Stimulated activated CD4-positive, alpha-beta T cell treated with anti-CD3 and anti-CD28 coated beads, TNF-alpha, amount 100 ng/mL, for 24 hours (primary cell): ENCODE measurements at places on chromosomes 5 and 9.

- DNase-seq, result no peak
Measured at GRCh38 chr5:138541511-138542179, 1.4 kb downstream of the ETF1 start.

DNA sequence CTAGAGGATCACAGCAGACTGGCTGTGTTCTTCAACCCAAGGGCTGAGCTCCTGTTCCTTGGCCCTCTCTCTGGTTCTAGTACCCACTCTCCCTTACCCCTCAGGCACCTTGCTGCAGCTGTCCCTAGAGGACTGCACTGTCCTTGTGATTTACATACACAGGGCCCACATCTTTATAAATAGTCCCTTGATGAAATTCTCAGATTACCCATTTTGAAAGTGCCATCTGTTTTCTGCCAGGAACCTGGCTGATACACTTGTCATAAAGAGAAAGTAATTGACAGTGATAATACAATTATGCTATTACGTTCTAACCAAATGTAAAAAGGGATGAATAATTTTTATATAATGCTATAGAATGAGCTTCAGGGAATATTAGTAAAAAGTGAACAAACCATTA is 16.5 kb upstream of the SPARC start:
- no peak for DNase-seq

DNA sequence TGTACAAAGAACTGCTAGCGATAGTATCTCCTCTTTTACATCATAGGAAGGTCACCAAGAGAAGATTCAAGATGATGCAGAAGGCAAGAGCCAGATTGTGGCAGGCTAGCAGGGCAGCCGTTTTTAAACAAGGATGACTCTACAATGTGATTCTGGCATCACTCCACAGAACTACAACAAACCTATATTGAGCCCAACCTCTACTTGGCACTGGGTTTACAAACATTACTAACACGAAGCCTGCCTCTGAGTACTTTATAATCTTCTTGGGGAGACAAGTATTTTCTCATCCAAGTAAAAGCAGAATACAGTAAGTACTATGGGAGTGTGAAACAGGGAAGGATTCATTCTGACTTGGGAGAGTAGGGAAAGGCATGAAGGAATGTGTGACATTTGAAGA is 448.6 kb downstream of the ZNF608 start:
- DNase-seq, result no peak

DNA sequence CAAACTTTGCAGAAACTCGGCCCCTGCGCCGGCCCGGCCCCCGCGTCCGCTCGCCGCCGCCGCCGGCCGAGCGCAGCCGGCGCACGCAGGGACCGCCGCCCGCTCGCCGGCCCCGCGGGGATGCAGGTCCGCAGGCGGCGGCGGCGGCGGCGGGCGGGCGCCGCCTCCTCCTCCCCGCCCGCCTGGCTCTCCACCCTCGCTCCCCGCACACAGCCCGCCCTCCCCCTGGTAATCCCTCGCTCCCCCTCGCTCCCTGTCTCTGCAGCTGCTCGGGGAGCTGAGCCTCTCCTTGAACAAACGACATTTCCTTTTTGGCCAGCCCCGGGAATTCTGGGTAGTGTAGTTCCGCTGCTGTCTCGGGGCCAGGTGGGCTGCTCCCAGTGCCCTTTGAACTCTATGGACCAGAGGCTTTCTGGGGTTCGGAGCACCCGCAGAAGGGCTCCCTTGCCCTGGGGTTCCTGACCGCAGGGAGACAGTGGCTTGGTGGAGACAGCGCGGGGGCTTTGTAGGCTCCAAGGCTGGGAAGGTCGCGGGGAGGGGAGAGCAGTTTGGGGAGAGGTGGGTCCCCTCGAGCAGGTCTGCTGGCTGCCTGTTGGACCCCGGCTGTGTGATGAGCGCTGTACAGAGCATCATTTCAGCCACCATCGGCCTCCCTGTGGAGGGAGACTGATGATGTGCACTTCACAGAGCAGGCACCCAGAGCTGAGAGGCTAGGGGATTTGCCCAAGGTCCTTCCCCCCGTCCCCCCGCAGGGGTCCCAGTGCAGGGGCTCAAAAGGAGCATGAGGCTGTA is 1.8 kb upstream of the FAM78A start:
- DNase-seq, result peak; percentile 53

DNA sequence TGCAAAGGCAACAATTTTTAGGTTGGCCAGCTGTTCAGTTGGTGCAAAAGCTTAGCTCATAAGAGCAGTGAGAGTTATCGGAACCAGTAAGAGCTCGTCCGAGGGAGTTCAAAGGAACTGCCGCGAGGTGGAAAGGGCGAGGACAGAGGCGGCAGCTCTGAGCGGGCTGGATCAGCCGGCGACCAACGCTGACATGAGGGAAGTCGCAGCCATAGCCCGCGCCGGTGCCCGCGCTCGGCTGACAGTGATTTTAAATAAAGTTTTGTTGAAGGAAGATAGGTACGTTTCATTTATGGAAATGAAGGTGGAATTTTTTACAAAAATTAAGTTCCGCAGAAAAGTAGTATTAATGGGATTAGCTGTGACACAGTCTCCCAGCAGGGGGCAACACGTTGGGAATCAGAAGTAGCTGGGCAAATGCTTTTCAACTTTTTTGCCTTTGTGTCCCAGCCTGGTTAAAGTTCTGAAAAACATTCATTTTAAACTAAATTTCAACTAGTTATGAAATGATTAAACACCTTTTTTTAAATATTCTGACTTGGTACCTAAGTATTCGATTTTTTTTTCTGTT is 43.2 kb downstream of the FBXO4 start:
- no peak for DNase-seq

DNA sequence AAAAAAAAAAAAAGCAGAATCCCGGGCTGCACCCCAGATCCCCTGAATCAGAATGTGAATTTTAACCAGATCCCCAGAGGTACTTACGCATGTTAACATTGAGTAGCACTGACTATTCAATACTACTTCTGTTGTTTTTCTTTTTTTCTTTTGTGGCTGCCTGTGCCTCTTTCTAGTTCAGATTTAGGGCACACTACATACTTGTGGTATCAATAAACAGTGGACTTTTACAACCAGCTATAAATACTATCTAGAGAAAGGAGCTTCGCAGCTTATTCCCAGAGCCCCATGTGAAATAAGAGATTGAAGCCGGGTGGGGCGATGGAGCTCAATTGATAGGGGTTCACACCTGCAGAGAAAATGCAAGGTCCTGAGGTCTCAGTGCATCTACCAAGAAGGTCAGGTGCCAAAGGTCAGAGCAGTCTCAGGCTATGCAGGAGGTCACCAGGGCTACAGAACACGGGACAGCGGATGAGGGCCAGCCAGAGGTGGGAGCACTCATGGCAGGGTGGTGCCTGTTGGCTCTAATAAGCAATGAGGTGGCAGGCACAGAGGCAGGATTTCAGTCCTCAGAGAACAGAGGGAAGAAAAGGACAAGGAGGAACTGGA is 22.3 kb downstream of the WWC1 start:
- DNase-seq, result no peak

GRCh38 chr5:1471997-1472963 is 27.0 kb upstream of the SLC6A3 start:
- no peak for DNase-seq

- DNase-seq, result no peak
Measured at GRCh38 chr9:71765693-71766092, 2.6 kb downstream of the CEMIP2 start.

DNA sequence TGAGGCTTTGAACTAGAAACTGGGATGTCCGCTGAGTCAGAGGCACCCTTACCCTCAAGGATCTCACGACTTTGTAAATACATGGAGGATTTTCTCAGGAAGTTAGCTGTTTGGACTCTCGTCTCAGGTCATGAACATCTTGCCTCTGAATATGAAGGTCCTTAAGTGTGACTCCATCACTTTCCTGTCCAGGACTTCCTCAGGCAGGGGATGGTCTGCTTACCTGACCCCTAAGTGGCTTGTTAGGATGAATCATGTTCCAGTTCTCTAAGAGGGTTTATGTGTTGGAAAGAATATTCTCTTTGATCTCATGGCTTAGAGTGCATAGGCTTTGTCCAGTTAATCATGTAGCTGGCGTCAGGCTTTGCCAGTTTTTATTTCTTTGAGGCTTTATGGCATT is 511.7 kb upstream of the KLF4 start:
- DNase-seq, result no peak

GRCh38 chr9:136762221-136762691 is 2.1 kb downstream of the LCN15 start:
- DNase-seq, result no peak

GRCh38 chr5:87147441-87147840 is 120.2 kb upstream of the RASA1 start:
- DNase-seq, result no peak

GRCh38 chr5:6076341-6077239 is 301.8 kb downstream of the MED10 start:
- no peak for DNase-seq

- DNase-seq, result no peak
Measured at GRCh38 chr5:119356612-119357188, 881 bp downstream of the TNFAIP8 start.

GRCh38 chr9:115672477-115673316 is 480.9 kb upstream of the PAPPA start:
- no peak for DNase-seq

DNA sequence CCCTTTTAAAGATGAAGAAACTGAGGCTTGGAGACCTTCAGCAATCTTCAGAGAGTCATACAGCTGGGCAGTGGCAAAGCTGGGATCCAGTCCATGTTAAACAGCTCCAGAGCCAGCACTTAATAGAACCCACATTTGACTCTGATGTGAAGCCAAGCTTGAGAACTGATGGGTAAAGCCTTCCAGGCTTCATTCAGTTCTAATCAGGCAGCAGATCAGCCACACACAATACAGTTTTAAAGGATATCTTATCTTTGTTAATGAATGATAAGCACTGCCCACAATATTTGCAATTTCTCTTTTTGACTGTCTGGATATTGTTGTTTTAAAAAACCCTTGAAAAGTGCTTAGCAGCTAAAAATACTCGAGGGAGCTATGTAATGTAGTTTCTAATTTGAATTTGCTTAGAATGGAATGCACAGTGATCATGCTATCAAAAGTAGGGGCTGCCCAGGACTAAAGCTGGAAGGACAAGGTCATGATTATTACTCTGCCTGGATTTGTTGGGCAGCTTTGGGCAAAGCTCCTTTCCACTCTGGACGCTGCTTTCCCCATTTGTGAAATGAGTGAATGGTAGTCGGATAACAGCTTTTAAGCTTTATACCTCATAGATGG is 31.3 kb upstream of the HTR4 start:
- no peak for DNase-seq

DNA sequence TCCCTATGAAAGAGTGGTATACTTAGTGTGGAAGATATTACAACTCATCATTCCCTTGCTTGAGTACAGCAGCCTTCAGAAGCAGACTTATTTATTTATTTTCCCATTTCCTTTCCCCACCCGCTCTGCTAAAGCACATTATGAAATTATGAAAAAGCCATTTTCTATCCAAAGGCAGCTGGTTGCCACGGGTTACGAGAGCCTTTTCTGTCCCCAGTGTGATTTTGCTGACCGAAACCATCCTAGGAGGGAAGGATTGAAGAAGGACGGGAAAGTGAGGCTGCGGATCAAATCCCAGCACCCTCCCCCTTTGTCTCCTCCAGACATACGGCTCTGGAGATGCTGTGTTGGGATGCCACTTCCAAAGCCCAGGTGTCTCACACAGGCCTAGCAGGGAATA is 246.9 kb downstream of the TLR4 start:
- no peak for DNase-seq

GRCh38 chr5:38424148-38425060 is 132.0 kb downstream of the LIFR start:
- DNase-seq, result no peak

DNA sequence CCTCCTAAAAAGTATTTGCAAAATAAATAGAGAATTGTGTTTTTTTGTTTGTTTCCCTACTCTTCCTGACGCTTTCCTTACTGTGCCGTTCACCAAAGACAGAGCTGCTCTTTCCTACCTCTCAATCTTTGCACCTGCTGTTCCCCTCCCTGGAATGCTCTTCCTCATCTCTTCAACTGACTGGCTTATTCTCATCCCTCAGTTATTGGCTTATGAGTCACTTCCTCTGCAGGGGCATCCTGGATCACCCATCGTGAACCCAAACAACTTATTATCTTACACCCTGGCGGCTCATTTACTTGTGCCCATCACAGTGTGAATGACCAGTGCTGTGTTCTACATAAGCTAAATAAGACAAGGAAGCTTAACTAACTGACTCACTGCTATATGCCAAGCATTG is 36.1 kb upstream of the CCNG1 start:
- no peak for DNase-seq

GRCh38 chr5:180598316-180598701 is 7.0 kb upstream of the SCGB3A1 start:
- DNase-seq, result no peak

DNA sequence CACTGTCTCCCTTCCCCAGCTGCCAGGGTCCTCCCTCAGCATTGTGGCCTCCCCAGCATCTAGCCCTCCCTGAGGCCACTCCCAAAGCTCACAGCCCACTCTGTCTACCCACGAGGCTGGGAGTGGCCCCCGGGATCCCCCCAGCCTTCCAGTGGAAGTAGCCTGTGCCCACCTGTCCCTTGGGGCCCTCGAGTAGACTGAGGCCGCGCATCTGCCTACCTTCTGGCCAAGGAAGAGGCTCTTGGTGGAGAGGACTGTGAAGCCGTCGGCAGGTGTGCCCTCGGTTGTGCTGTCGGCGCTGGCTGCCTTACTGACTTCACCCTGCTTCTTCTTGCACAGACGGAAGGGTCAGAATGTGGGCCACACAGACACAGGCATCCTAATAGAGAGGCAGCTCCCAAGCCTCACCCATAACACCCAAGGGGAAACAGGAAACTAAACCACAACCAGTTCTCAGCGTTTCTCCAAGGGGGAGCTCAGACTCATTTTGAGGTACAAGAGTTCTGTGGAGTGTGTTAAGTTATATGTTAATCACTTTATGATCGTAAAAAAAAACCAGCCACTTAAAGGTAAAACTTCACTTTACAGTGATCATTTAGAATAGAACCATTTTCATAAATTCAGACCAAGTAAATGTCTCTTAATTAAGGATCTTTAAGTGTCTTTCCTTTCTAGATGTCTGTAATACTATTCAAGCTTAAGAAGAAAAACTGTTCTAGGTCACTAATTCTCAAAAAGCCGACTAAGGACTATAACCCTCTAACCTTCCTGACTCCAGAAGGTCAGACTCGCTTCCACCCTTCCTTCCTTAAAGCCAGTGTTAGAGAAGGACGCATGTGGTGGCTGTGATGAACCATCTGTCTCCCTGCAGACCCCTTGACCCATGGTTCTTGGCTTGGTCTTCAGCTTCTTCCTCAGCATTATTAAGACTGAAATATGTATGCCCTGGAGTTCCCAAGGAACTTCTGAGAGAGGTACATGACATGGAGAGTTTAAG is 38.5 kb downstream of the MACROH2A1 start:
- DNase-seq, result no peak

- DNase-seq, result no peak
Measured at GRCh38 chr5:88226881-88227450, 41.7 kb downstream of the TMEM161B start.

GRCh38 chr9:79663878-79664277 is 92.1 kb downstream of the TLE4 start:
- no peak for DNase-seq

GRCh38 chr5:132334812-132335211 is 34.7 kb upstream of the SLC22A5 start:
- no peak for DNase-seq

DNA sequence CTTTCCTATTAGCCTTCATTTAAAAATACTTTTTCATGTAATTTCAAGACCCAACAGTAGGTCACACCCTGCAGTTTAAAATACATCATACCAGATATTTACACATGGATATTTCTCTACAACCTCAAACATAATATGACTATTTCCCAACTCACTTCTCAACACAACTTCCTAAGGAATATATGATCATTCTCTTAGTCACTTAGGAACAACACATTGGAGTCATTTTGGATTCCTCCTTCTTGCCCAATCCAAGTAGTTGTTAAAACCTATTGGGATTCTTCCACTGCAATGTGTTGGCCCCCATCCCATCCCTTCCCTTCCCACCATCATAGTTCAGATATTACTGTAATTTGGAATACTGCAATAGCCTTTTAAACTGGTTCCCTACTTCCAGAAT is 145.5 kb downstream of the DCP2 start:
- DNase-seq, result no peak
